ENCODE measurements at places on chromosomes 3 and 15.

GRCh38 chr3:178672275-178672674 is 136.0 kb downstream of the KCNMB2 start:
- DNase-seq: no peak

GRCh38 chr3:183129243-183129642 is 29.9 kb upstream of the MCCC1 start:
- no peak for DNase-seq

GRCh38 chr3:171283183-171283847 is 176.9 kb downstream of the TNIK start:
- DNase-seq: no peak

GRCh38 chr3:40317061-40317855 is 7.8 kb downstream of the EIF1B start:
- no peak for DNase-seq

GRCh38 chr3:36362973-36363372 is 17.3 kb upstream of the STAC start:
- DNase-seq: no peak

GRCh38 chr15:27260523-27260922 is 289.5 kb downstream of the GABRG3 start:
- no peak for DNase-seq

GRCh38 chr3:11699083-11699427 is 55.3 kb upstream of the VGLL4 start:
- no peak for DNase-seq

GRCh38 chr15:70152070-70152480 is 54.4 kb upstream of the TLE3 start:
- no peak for DNase-seq

GRCh38 chr3:131702146-131702545 is 199.4 kb upstream of the MRPL3 start:
- DNase-seq: no peak

DNA sequence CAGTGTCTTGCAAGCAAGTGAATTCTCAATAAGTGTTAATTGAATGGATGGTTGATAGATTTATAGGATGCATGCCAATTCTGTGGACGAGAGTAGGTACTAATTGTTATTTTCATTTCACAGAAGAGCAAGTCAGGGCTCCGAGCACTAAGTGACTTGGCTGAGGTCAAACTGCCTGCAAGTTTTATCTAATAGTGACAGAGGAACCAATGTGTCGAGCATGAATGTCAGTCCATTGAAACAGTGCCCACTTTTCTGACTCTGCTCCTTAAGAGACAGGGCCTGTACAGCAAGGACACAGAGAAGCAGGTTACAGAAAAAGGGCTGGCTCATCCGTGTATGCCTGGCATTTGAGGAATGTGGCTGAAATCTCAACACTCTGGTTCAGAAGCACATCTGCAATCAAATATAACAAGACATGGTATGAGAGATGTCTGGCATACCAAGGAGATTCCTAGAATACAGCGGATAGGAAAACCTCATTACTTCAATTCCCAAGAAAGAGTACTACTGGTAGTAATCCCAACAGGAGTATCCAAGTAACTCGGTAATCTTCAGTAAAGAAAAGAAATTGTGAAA is 6.0 kb upstream of the B3GNT5 start:
- DNase-seq: no peak

- DNase-seq: no peak
Measured at GRCh38 chr15:73362900-73363299, 5.9 kb downstream of the HCN4 start.

- no peak for DNase-seq
Measured at GRCh38 chr15:91578511-91578910, 275.0 kb upstream of the SLCO3A1 start.

DNA sequence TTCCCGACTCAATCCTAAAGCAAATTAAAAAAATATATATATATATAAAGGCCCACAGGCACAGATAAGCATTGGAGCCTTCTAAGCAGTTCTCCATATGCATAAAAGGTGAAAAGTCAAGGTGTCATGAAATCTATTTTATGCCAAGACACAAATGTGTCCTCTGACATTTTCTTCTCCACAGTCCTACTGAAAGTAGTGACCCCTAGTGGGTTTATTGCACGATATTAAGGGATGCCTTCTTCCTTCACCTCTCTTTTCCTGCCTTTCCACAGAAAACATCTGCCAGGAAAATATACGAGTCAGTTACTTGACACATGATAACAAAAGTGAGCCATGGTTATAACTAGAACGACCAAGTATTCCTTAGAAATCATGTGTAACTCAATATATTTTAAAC is 303.2 kb downstream of the TIGIT start:
- DNase-seq: no peak

DNA sequence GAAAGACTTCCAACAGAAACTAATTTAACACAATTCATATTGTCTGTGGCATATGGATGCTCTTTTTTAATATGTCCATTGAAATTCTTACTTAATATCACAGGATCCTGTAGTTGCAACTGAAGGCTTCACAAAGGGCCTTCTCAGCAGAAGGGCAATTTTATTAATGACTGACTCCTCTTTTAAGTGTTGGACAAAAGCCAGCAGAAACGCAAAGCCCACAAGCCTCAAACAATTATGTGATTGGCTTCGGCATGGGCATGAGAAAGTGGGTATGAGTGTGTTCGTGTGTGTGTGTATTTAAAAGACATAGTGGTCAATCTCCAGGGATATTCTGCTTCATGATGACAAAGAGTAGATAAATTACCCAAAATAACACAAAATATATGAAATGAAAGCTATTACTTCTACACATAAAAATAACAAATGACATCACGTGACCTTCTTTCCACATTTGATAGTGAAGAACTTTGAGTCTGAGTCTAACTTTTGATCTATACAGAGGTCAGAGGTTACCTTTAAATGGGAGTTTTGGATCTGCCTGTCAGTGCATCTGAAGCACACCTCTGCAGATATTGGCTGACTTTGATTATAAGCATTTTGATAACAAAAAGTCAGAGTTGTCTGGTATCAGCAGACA is 496.9 kb downstream of the CADM2 start:
- no peak for DNase-seq

DNA sequence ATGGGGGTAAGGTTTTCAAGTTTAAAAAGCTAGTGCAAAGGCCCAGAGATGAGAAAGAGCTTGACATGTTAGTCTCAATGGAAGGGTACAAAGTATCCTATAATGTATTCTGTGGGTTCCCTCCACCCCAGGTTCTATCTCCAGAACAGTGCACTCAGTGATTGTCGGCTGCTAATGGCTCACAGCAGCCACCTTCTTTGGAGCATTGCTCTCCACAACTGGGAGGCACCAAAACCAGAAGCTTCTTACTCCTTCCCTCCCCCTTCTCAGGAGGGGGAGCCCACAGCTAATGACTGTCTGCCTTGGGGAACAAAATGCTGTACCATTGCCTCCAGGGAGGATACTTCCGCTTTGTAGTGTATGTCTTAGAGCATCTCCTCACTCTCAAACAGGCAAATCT is 439.4 kb upstream of the RBMS3 start:
- DNase-seq: no peak

DNA sequence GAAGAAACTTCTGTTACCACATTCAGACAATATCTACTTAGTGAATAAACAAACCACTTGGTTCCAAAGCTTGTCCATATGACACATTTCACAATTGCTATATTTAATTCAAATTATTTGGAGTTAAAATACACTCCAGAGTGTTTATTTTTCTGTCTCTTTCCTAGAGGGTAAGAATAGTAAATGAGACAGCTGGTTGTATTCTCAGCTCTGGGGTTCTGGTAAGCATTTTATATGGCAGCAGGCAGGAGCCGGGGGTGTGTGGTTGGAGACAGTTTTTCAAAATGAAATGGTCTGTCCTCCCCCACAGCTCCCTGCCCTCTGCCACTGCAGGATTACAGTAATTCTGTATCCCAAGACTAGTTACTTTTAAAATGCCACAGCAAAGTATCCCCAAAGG is 10.9 kb upstream of the SEC61A1 start:
- no peak for DNase-seq

- no peak for DNase-seq
Measured at GRCh38 chr3:129440618-129441190, 680 bp downstream of the IFT122 start.

GRCh38 chr3:46905213-46905560 is 27.7 kb downstream of the PTH1R start:
- DNase-seq: no peak

- DNase-seq: no peak
Measured at GRCh38 chr3:146035366-146035765, 125.6 kb downstream of the PLOD2 start.

GRCh38 chr3:73789825-73790444 is 165.2 kb upstream of the PDZRN3 start:
- no peak for DNase-seq

DNA sequence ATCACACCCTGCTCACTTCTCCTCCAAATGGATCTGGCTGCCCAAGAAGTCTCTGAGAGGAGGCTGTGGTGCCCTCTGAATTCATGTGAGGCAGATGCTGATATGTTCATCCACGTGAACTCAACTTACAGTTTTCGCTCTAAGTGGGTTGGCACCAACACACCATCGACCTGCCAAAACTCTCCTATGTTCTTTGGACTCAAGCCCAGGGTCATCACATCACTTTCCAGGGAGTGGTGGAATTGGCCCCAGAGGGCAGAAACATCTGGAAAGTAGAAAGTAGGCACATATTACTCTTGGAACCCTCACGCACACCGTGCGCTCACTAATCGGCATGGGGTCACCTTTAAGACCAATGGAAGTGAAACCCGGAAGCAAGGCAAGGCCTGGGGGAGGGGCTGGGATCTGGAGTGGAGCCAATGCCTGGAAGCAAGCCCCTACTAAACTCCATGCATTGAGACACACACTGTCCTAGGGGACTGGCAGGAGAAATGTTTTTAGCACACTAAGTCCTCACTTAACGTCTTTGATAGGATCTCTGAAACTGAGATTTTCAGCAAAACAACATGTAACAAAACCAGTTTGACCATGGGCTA is 41.4 kb downstream of the SSUH2 start:
- DNase-seq: no peak
